ENCODE measurements at places on chromosomes 2 and 18.

GRCh38 chr2:5921081-5921642, 229.0 kb downstream of the SOX11 start:
- DNase-seq = no peak

DNA sequence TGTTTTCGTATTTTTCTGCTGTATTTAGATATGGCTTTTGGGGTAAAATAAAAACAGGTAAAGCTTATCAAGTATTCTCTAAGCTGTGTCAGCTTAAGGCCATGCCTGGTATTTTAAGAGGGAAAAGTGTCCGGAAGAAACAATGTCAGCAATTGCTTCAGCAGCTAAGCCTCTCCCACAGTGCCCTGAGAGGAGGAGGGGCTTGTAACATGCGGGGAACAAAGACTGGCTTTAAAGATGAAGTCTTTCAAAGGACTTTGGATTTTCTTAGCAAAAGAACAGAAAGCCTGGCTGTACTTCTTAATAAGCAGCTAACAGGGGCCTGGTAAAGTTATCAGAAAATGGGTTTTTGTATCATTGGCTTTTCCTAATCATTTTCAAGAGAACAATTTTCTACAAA, 102.8 kb downstream of the PXDN start:
- DNase-seq = no peak

DNA sequence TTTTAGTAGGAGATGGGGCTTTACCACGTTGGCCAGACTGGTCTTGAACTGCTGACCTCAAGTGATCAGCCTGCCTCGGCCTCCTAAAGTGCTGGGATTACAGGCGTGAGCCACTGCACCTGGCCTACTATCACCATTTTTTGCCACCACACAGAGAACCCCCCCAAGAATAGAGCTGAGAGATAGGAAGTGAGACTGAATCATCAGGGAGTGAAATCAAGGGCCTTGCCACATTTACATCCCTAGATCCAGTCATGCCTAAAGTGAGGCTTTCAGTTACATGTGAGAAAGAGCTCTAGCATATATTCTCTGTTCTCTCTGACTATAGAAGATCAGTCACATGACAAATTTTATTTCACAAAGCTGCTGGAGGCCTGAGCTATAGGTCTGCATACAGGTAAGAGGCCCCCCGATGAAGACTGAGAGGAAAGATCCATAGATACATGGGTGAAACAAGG, 28.0 kb upstream of the KCMF1 start:
- no peak for DNase-seq

GRCh38 chr2:118800736-118801135, 46.7 kb downstream of the EN1 start:
- DNase-seq = no peak

DNA sequence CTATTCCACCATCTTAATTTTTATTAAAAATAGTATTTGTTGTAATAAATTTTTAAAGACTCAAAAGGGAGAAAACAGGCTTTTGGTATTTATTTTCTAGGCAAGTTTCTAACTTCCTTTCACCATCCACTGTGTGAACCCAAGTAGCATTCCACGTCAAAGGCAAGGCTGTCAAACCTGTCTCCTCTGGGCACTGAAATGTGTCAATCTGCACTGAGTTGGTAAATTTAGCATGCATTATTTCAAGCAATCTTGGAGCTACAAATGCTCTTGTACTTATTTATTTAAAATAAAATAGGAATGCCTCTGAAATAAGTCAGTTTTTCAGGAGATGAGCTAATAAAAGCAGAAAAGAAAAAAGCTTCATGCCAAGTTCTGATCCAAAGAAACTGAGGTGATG, 130.9 kb upstream of the CNTNAP5 start:
- DNase-seq = no peak

- no peak for DNase-seq
Observed at GRCh38 chr2:207458582-207458981, 71.2 kb upstream of the CREB1 start.

- no peak for DNase-seq
Observed at GRCh38 chr2:119683074-119683712, 4.2 kb downstream of the TMEM177 start.
